ENCODE measurements at places on chromosomes 16 and 17.

- DNase-seq, result no peak
These were observed 31.9 kb downstream of the CMC2 start for GRCh38 chr16:80974649-80975376.

DNA sequence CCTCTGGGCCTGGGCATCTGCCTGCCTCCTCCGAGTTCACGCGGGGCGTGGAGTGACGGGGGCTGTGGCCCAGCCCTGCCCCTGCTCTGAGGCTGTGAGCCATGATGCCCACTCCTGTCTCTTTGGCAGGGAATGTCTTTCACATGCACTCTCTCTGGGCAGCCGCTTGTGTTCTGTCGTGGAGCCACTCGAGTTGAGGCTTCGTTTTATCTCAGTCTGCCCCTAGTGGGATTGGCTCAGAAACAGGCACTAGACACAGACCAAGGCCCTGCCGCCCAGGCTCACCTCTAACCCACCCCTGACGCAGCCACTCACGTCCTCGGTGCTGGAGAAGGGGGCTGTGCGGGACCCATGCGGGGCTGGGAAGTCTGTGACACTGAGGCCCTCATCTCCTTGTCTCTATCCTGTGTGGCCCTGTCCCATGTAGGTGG is 67.5 kb upstream of the KCTD5 start:
- DNase-seq, result no peak

GRCh38 chr17:60622961-60623360 is 23.0 kb downstream of the PPM1D start:
- no peak for DNase-seq

DNA sequence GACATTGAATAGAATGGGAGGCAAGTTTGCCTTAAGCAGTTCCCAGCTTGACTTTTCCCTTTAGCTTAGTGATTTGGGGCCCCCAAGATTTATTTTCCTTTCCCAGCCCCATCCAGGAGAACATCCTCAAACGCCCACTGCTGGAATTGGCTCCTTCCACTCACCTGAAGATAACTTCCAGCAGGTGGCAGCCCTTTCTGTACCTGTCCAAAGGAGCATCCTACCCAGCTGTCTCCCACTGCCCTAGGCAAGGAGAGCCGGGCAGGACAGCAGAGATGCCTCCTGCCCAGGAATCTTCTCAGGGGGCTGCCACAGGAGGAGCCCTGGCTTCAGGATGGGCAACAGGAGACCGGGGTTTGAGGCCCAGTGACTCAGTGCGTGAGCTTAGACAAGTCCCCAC is 6.4 kb downstream of the CACNG5 start:
- DNase-seq, result no peak

- no peak for DNase-seq
These were observed 639.3 kb downstream of the KCNJ2 start for GRCh38 chr17:70808596-70808995.

DNA sequence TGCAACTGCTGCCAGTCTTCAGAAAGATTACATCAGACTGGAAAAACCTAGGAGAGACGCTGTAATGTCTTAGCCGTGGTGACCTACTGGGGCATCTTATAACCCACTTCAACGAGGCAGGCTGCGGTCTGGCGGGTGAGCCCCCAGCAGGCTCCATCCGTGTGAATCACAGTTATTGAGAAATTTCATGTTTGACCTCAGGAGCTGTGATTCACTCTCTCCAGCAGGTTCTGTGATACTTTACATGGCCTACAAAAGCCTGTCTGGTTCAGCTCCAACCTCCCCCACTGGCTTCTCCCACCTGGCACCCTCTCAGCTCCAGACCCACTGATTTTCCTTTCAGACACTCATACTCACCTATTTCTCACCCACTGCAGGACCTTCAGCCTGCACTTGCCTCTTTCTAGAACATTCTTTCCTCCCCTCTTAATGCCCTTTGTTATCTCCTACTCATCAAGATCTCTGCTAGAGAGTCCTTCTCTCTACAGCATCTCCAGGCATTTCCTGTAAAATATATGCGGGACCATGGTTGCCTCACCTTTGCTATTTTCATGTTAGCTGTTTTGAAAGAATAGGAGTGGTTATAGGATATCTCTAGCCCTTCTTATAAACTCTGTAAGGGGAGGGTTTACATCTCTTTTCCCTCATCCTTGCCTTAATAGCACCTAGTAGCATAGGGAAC is 227.9 kb downstream of the MAF start:
- DNase-seq, result no peak

Measured in activated gamma-delta T cell treated with Interleukin-2 at 50 U/mL for 16 hours (primary cell).